ENCODE measurements at places on chromosomes 2 and 18.

DNA sequence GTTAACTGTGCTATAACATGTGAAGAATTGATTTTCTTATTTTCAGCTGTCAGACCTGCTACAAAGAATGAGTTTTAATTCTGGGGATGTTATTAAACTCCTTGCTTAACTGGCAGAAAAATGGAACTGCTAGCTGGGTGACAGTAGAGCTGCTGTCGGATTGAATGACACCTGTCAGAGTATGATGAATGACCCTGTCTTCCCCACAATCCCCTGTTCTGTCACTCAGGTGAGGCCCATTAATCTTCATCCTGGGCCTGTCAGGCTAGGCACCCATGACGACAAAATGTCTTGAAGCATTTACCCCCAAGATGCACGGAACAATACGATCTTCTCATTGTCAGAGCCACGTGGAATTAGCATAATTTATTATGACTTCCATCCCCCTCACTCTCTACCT is 129.9 kb upstream of the ETAA1 start:
- no peak for DNase-seq

GRCh38 chr2:147567136-147567535 is 277.7 kb upstream of the ACVR2A start:
- no peak for DNase-seq

GRCh38 chr2:202423139-202423538 is 47.0 kb downstream of the BMPR2 start:
- DNase-seq: no peak

- DNase-seq: no peak
Observed at GRCh38 chr2:18889565-18890332, 300.4 kb upstream of the NT5C1B start.

- DNase-seq: no peak
Observed at GRCh38 chr18:73043611-73044010, 175.8 kb upstream of the NETO1 start.
